ENCODE measurements at places on chromosomes 3 and 15. TPM values are rescaled to one million over a fixed set of nuclear protein-coding genes. Genes with fewer than 3 reads are reported as not detected.
A peak's percentile ranks its signal among the peaks of the same experiment; 100 is the strongest.

DNA sequence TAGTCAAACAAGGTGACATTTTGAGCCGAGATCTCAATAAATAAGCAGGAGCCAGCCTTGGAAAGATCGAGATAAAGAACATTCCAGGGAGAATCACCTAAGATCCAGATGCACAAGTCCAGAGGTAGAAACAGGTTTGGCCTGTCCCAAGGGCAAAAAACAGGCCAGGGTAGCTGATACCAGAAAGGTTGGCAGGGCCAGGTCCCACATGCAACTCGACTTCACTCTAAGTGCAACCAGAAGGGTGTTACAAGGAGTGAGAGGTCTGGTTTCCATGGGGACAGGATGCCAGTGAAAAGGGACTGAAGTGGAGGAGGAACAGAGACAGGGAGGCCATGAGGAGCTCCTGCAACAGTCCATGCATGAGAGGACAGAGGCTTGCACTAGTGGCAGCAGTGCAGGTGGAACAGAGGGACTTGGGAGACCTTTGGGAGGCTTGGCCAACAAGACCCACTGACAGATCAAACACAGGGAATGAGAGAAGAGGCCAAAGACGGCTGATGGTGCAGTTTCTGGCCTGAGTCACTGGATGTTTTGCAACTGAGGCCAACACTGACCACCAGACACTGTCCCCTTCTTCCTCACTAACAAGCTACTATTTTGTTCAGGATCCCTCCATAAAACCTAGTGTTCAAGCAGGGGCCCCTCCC, 5.2 kb downstream of the TPRA1 start:
- DNase-seq, result no peak

GRCh38 chr3:143850877-143851276, 2.6 kb upstream of the SLC9A9 start:
- no peak for DNase-seq

- DNase-seq, result peak; percentile 76
Measured at GRCh38 chr3:58353722-58354553, 21.2 kb downstream of the PXK start.

- DNase-seq, result no peak
Measured at GRCh38 chr3:30649572-30650318, 43.3 kb downstream of the TGFBR2 start.

DNA sequence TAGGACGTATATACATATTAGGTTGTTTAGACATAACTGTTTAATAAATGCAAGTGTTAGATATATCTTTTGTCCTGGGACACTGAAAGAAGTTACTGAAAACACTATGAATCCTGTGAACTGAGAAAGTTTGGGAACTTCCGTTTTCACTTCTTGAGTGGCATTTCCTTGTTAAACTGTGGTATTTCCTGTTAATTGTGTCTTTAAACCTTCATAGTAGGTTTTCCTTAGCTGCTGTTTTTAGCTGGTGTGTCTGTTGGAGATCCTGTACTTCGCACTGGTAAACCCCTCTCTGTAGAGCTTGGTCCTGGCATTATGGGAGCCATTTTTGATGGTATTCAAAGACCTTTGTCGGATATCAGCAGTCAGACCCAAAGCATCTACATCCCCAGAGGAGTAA, 37.1 kb downstream of the ATP6V1A start:
- no peak for DNase-seq

GRCh38 chr3:46661776-46662766, 31.4 kb downstream of the ALS2CL start:
- DNase-seq, result no peak

- no peak for DNase-seq
Measured at GRCh38 chr15:93527374-93528050, 438.5 kb upstream of the RGMA start.

DNA sequence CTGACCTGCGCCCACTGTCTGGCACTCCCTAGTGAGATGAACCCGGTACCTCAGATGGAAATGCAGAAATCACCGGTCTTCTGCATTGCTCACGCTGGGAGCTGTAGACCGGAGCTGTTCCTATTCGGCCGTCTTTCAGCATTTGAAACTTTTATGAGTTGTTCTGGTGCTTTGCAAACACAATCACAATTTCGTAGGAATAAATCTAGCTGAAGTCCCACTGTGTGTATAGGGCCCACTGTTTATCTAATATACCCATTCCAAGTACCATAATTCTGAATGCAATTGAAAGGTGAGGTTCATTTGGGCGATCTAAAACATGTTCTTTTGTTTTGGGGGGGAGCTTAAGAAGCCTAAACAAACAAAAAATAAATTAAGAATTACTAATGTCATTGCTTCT, 572.1 kb downstream of the FGF12 start:
- DNase-seq, result no peak

The FRMD5 gene
- total RNA-seq, result 0.12 TPM

All from activated CD8-positive, alpha-beta memory T cell treated with anti-CD3 and anti-CD28 coated beads, Interleukin-2, amount 10 ng/mL, durations not matched to agents 7 days and 5 days (primary cell).